Activated CD4-positive, alpha-beta T cell treated with anti-CD3 and anti-CD28 coated beads, Interleukin-2, amount 50 U/mL, for 16 hours (primary cell): ENCODE measurements at places on chromosomes 5 and 9.

GRCh38 chr9:130266236-130267098 lies 907 bp downstream of the HMCN2 start:
- no peak for DNase-seq

DNA sequence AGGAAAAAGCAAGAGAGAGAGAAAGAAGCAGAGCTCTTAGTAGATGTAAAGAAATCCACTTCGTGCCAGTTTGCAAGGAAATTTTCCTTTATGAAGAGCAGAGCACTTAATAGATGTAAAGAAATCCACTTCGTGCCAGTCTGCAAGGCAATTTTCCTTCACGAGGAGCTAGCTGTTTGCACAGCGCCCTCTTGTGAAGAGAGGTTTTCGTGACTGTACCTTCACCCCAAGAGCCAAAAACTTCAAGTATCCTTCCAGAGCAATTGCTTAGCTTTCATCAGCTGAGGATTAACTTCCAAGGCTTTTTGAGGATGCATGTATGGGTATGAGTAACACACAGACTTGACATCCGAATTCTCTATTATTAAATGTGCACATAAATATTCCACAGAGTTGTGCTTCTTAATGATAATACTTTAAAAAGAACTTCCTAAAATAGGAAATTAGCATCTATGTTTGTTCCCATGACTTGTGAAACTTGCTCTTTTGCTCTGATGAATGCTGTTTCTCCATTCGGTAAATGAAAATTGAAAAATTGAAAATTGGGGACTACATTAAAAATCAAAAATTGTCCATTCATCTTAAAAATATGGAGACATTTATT lies 525.6 kb downstream of the PDE4D start:
- peak; percentile 44 for DNase-seq

DNA sequence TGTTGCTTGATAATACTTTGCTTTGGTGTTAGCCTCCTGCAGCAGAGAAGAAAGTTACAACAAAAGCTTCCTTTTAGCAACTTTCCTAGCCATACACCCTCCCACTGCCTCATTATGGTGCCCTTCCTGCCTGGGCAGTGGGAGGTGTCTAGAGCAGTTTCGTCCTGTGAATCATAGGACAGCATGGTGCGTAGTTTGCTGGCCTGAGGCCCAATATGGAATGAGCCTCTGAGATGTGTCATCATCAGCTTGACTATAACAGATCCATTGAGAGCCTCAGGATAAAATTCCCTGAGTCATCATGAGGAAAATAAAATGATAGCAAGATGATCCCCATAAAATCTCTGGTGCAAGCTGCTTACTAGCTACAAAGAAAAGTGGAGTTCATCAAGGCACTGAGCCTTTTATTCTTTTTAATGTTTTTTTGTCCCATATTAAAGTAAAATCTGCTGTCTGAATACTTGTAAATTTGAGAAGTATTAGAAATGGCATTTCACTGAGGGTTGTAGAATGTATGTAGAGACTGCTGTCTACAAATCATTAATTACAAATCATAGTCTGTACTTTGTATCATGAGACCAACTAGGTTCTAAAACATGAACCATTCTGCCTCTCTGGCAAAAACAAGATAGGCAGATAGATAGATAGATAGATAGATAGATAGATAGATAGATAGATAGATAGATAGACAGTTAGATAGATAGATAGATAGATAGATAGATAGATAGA lies 303.0 kb upstream of the PDE4D start:
- no peak for DNase-seq

DNA sequence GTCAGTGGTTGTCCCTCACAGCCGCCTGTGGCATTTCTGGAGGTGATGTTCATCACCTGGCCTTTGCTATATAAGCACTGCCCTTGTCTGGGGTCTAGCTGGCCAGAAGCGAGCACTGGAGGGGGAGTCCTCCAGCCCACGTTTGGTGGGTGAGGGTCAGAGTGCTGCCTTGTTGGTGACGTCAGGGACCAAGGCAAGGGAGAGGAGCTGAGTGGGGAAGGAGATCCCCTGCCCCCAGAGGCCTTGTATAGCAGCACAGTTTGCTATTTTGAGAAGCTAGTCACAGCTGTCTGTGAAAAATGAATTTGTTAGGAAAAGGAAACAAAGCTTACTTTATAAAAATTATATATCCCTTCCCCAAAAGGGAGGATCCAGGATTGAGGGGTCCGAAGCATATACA lies 49.8 kb downstream of the SYK start:
- no peak for DNase-seq

- no peak for DNase-seq
Observed at GRCh38 chr5:10220248-10220647, 29.4 kb downstream of the ATPSCKMT start.

- no peak for DNase-seq
Observed at GRCh38 chr9:122347348-122348287, 23.2 kb upstream of the PTGS1 start.

- no peak for DNase-seq
Observed at GRCh38 chr9:129138476-129139232, 27.4 kb downstream of the PTPA start.

GRCh38 chr5:175617447-175617846 lies 40.4 kb upstream of the HRH2 start:
- DNase-seq, result no peak

- no peak for DNase-seq
Observed at GRCh38 chr5:158755986-158756385, 343.7 kb downstream of the EBF1 start.

DNA sequence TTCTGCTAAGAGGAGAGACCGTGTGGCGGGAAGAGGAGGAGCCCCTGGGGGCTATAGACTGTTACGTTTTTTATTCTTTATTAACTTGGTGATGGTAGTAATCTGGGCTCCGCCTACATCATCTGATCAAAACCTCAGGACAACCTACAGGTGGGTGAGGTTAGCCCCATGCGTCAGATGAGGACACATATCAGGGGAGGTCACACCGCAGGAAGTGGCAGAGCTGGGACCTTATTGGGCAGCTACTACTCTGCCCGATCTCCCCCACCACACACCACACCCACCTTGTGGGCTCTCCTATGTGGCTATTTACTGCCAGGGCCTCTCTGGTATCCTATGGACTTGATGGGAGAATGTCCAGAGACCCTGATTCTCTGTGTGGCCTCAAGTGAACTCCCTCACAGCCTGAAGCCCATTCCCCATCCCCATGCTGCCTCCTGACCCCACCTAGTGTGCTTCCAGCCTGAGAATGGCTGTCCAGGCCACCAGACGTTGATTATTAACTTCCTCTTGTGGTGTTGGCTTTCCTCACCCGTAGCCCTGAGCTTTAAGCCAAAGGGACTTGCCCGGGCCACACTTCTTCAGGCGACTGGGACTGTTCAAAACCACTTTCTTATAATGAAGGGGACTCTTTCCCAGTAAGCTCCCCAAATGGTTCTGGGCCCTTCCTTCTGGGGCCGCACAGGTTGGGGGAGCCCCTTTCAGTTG lies 8.2 kb downstream of the UNC5A start:
- peak; percentile 14 for DNase-seq

DNA sequence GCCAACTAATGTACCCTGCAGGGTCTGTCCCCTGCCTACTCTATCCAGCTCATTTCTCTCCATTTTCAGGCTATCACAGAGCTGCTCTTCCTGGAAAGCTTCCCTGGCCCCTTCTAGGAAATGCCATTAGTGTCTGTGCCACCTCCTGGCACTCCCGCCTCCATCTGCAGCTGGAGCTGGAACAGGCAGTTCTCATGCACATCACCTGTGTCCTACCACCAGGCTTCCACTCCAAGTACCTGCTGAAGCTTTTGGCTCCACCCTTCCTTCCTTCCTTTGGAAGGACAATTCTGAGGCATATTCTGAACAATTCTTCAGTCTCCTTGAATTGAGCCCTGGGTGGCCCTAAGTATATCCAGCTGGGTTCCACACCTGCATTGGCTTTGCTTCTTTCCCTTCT lies 156.2 kb upstream of the ZNF618 start:
- no peak for DNase-seq

GRCh38 chr9:99474186-99474585 lies 252.1 kb downstream of the SEC61B start:
- no peak for DNase-seq

GRCh38 chr5:171315386-171315891 lies 6.4 kb downstream of the TLX3 start:
- no peak for DNase-seq

GRCh38 chr5:170444969-170445505 lies 55.9 kb upstream of the KCNMB1 start:
- no peak for DNase-seq

DNA sequence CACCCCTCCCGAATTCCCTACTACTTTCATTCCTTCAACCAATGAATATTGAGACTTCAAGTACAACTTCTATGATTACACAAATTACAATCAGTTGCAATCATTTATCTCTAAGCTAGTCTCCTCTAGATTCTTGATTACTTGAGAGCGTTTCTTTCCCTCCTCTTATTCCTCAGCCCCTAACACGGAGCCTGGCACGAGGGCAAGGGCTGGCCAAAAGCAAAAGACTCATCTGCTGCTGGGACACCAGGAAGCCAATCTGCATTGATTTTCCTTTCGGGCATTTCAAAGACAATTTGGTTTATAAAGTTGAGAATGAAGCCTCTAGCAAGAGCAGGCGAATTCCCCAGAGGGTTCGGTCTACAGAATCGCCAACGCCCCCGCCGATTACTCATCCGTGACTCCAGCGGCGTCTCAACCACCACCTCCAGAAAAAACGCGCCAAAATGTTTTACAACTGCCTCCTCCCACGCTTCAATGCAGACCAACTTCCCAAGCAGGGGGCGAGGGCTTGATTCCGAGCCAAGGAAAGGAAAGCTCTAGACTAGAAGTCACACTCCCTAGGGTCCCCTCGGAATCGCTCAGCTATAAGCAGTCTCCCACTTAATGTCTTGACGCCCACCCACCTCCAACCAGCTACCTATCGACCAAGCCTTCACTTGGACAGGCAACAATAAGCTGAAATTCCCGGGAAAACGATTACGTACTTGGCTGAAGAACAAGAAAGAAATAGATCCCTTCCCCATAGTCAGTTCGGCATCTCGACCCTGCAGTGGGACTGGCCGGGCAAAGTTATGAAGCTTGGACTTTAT lies 1.5 kb downstream of the PCSK1 start:
- DNase-seq, result no peak

DNA sequence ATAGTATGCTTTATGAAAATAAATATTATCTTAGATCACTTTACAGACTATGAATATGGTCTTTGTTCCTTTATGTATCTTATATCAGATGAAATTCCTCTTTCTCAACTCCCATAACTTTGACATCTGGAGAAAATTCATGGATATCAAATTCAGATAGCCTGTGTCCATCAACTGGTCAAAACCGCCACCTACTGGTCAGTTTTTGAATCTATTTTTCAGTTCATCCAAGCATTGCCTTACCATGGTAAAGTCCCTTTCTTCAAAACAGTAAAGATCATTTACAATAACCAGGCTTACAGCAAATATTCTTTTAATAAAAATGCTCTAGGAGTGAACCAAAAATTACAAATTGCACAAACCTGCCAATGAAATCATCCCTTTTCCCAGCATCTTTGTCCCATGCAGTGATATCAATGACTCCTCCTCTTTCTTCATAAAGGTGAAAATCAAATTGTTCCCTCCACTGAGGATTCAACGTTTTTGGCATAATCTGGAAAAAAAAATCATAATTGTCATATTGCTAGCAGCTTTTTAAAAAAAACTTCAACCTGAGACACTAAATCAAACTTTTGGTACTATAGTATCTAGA lies 290.5 kb downstream of the SLF1 start:
- DNase-seq, result peak; percentile 39

- DNase-seq, result no peak
Observed at GRCh38 chr5:53063791-53064190, 45.8 kb downstream of the MOCS2 start.

DNA sequence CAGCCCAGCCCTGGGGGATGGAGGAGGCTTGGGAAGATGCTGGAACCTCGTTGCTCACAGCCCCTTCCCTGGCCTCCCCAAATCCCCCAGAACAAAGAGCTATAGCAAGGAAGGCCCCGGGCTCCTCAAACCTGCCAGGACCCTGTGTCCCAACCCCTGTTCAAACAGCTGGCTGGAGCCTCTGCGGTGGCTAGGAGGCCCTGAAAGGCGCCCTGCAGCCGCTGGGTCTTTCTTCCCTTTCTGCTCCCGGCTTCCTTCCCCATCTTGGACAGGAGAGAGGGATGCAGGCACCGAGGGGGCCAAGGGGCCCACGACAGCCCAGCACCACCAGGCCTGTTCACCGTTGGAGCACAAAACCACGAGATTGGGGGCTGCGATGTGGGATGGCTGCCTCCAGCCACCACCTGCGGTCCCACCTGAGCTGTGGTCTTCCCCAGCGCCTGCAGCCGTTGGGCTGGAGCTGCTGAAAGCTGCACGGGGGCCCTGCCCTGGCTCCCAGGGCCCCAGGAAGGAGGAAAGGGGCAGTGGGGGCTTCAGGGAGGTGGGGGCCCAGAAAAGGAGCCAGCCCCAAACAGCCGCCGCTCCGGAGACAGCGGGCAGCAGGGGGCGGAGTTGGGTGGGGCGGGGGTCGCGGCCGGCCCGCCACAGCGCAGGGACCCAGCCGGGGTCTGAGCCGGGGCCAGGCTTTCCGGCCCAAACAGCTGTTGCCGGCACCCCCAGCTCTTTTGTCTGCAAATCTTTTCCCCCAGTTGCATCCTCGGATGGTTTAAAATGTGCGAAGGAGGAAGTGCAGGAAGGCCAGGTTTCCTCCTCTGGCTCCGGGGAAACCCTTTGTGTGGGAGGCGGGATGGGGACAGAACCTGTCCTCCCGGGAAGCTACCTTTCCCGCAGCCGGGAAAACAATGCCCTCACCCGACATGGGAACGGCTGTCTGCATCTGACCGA lies 16.1 kb downstream of the NOTCH1 start:
- no peak for DNase-seq

- no peak for DNase-seq
Observed at GRCh38 chr9:37902131-37902530, 1.8 kb downstream of the SLC25A51 start.

DNA sequence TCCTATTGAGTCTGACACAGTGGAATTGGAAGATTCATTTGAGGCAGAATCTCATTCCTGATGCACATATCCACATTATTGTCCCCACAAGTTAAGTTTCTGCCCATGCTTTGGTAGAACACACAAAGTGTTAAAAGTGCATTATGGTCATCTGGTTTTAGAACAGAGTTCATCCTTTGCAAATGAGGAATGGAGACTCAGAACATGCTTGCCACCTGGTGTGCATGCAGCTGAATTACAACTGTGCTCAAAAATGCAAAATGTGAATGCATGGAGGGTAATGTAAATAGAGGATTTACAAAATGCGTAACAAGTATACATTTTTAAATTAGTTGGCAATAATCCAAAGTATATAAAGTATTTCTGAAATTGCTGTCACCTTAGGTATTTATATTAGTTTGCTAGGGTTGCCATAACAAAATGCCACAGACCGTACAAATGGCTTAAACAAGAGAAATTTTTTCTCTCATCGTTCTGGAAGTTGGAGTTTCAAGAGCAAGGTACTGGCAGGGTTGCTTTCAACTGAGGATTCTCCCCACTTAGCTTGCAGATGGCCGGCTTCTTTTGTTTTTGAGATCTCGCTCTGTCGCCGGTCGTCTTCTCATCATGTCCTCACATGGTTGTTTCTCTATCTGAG lies 671.1 kb downstream of the TAF11L14 start:
- DNase-seq, result peak; percentile 6

DNA sequence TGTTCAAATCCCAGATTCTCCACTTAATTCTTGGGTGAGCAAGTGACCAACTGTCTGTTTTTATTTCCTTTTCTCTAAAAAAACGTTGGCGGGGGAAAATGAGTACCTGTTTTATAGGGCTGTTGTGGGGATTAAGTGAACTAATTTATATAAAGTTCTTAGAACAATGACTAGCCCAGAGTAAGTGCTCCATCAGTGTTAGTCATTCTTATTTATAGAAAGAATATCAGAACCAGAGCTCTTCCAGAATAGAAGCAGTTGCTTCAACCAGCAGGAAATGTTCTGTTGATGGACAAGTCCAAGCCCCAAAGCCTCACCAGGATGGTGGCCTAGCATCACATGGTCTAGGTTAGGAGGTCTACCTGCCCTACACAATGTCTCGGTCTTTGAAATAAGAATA lies 379.2 kb downstream of the ACTL7B start:
- DNase-seq, result no peak
